Non-pigmented ciliary epithelial cell (primary cell): ENCODE measurements at places on chromosomes 4 and X.

- DNase-seq, result no peak
These were observed 36.0 kb downstream of the P2RY8 start for GRCh38 chrX:1500701-1501624.

GRCh38 chr4:84681486-84682274 is 98.8 kb downstream of the CDS1 start:
- peak; percentile 57 for DNase-seq

DNA sequence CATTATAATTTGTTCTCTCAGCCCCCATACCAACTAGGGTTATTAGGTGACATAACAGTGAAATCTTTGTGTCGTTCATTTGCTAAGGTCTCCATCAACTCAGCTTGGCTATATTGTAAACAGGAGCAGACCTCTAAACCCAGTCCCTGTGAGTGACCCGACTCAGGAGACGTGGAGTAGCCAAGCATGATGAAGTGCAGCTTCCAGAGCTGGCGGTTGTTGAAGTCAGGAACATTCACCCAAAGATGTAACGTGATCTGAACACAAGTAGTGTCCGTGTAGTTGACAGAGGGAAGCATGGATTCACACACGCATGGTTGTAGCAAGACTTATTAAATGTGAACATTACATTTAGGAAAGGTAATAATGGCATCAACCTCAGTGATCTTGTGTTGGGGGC is 102.3 kb downstream of the FAM193A start:
- DNase-seq, result no peak

DNA sequence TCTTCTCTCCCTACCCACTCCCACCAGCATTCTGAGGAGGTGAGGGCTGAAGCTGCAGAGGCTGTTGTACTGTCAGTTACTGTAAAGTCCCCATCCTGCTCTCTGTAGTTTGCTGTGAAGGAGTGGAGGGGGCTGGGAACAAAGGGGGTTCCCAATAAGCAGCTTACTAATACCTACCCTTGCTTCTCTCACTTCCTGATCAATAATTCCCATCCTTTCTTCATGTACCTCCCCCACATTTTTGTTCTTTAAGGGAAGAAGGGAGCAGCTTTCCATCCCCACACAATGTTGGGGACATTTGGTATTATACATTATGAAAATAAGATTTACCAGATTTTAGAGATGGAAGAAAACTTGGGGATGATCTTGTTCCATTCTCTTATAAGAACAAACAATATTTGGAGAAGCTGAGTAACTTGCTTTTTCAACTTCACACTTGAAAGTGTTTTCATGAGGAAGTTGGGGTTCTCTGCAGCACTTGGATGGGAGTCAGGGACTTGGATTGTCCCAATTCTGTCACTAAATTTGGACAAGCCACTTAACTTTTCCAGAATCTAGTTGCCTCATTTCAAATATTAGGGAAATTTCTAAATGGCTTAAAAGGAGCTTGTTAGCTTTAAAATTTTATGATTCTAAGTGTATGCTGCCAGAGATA is 5.4 kb downstream of the TBC1D1 start:
- DNase-seq, result no peak

DNA sequence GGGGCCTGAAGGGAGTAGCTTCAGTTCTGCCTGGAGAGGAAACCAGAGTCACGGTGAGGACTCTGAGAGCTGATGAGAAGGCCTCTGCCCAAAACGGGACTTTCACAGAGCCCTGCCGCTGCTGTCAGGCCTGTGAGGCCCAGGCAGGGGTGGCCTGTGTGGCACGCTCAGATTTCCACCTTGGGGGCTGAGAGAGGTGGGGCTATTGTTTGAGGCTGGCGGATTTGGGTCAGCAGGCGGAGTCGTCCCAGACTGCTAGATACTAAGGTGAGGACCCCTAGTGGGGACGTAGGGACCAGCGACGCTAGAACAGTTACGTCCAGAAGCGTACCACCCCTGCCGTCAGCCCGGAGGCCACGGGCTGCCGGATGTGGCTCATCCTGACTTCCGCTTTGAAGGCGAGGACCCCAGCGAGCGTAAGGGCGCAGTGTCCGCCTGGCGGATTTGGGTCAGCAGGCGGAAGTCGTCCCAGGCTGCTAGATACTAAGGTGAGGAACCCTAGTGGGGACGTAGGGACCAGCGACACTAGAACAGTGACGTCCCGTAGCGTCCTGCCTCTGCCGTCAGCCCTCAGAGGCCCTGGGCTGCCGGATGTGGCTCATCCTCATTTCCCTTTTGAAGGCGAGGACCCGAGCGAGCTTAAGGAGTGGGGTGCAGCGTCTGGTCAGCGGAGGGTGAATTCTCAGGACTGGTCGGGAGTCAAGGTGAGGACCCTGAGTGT is at the start of gene MAGEB1:
Gene MAGEB1 (plus strand): TSS at position 378 of the 721 bp plus-strand sequence. CDS start 3,348 bp downstream, outside the sequence.
- no peak for DNase-seq

DNA sequence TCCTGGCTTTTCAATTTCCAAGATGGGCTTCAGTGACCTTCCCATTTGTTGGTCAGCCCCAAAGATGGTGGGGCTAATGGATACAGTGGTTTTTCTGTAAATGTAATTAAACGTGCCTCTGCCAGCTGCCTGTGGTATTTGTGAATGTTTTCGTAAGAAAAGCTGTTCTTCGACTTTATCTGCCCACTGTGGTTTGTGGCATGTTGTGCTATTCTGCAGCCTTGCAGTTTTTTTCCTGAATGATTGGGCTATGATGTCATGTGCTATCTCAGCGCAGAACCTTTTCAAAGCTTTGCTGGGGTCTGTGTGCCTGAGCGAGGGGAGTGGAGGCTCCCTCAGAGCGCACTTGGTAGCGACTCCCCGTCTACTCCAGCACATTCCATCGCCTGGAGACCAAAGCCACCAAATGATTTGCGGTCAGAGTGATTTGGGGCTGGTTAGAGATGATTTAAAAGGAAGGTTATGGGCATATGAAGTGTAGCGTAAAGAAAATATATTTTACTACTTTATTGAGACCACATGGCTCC is 137.5 kb downstream of the PALLD start:
- DNase-seq, result peak; percentile 97

DNA sequence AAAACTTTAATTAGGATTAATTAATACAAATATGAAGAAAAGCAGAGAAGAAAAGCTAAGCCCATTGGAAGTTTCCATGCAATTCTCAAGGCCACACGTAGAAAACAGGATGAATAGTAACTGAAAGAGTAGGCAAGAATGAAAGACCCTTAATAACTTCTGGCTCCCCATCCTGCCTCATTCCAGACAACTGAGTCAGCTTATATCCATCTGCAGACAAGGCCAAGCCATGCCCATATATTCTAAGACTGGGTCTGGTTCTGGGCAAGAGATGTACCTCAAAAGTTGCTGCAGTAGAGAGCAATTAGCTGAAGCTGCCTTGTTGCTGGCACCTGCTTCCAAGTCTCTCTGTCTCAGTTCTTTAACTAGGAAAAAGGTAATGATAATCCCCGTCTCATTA is 244.1 kb downstream of the GPC3 start:
- DNase-seq, result no peak

GRCh38 chr4:84968925-84969324 is 2.4 kb upstream of the WDFY3 start:
- no peak for DNase-seq

DNA sequence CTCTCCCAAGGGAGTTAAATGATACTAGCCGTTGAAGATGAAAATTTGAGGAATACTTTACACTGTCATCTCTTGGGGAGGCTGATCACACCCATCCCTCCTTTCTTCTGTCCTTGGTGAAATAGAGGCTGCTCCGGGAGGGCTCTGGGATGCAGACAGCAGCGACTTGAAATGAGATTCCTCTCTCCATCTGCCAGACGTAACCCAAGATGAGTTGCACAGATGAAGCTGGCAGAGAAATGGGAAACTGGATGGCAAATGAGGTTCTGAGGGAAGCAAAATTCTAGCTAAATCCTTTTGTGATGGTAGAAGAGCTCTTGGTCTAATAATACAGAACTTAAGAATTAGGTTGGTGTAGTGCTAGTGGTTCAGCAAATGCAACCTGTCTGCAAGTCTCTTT is 201.4 kb downstream of the AASDH start:
- DNase-seq, result no peak

GRCh38 chrX:120137439-120137838 is 21.0 kb upstream of the RHOXF2 start:
- no peak for DNase-seq

DNA sequence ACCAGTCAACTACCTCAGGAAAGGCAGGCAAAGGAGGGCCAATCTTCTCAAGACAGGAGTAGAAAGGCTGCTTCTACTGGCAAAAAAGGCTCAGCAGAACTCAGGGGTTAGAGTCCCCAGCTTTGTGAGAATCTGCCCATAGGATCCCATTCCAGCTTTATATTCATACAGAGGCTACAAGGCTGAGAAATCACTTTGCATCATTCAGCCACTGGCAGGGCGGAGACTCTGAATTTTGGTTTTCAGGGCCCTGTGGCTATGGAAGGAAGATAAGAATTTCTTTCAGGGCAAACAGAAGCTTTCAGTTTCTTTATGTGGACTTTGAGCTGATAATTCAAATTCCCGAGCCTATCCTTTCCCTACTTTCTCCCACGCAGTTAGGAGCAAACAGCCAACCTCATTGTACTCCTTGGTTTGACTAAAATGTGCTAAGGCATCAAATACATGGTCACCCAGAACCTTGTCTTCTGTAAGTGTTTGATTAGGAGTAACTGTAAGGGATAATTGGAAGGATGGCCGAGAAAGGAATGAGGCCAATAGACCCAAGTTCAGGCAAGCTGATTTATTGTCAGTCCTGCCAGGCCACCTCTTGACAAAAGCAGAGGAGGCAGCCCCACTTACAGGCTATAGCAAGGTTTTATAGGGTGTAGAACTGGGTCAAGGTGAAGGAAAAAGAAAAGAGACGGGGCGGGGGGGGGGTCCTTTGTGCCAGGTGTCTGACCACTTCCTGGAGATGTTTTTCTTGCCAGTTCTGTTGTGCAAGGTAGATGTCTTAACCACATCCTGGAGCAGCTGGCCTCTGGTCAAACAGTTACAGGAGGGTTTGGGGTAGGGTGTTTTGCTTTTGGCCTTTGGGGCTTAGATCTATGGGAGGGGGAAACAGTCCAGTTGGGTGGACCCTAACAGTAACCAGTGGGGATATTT is 165.3 kb upstream of the PPP1R2C start:
- DNase-seq, result no peak

DNA sequence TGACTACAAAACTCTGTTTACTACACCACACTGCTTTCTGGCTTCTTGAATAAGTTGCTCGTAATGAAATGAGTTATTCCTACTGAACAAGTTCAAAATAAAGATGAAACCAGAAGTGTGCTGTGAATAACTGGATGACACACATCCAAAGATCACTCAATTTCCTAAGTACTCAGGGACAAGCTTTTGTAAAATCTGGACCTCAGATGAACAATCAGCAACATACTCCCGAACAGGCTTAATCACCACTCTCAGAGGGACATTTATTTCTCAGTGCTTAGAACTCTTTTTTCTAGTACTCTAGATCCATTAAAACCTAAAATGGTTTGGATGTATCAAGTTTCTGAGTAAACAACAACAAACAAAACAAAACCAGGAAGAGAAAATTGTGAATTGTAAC is 61.5 kb upstream of the EXOC1L start:
- DNase-seq, result no peak

GRCh38 chr4:25330905-25331808 is 18.6 kb downstream of the ZCCHC4 start:
- no peak for DNase-seq

- no peak for DNase-seq
These were observed 197.4 kb downstream of the PTTG2 start for GRCh38 chr4:38157592-38157991.

DNA sequence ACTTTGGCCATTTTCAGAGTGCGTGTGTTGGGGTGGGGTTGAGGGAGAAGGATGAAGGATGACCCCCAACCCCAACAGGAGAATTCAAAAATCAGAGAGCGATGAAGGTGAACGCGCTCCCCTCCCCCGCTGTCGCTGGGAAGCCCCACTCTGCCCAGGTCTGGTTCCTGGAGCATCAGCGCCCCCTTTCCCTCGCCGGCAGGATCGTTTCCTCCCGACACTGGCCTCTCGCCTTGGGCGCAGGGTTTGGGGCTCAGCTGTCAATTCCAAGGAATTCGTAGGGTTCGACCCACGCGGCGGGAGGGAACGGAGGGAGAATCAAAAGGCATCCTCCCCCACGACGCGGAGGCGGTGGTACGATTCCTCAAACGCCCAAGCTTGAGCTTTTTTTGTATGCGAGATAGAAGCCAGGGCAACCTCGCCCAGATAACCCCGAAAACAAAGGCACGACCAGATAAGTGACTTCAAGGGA is 1.0 kb upstream of the PDGFRA start:
- no peak for DNase-seq

GRCh38 chr4:62133101-62133897 is 933.2 kb downstream of the ADGRL3 start:
- DNase-seq, result no peak

DNA sequence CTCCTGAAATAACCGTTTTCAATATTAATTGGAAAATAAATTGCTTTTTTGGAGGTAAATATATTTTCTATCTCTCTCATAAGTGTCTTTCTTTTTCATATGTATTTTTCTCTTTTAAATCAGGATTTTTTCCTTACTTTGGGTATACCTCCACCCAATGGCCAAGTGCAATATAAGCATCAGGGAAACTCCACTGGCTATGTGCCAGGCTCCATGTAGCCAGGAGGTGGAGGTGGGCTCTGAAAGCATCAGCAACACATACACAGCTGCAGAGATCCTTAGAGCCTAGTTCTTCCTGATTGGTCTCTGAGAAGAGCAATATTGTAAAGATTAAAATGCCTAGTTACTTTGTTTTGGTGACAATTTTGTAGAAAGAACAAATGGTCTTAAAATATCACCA is 3.4 kb downstream of the GABRA2 start:
- no peak for DNase-seq

GRCh38 chr4:69760455-69760854 is at the start of gene SULT1B1:
Gene SULT1B1 (minus strand): TSS chr4:69760620. CDS start chr4:69755217, 5,403 bp downstream.
- DNase-seq, result peak; percentile 46

- DNase-seq, result no peak
These were observed 398.7 kb upstream of the PPP1R2C start for GRCh38 chrX:43176686-43177085.

DNA sequence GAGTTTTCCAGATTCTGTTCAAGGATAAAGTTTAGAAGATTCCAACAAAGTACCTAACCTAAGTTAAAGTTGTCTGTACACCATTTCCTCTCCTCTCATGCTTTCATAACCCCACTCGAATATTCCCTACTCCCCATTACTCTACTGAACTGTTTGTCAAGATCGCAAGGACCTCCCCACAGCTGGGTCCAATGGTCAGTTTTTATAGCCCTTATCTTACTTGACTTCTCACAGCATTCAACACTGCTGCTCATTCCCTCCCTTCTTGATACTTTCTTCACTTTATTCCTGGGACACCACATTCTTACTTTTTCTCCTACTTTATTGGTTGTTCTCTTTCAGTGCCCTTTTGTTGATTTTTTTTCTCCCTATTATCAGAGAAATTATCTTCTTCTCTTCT is 30.9 kb downstream of the QDPR start:
- DNase-seq, result no peak

DNA sequence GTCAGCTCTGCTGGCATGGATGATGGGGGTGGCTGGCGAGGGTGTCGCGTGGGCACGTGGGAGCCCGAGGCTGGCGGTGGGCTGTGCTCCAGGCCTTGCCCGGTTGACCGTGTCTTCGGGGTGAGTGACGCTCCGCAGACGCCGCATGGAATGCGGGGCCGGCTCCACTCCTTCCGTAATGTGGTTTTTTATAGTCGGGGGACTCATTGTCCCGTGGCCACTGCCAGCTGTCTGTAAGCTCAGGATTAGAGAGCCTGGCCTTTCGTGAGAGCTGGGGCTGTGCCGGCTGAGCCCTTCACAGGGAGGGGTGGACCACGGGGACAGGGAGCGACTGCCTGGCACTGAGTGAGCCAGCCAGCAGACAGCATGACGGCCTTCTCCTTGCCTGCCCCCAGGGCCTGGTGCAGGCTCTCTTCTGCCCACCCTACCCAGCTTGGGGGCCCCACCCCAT is 20.4 kb downstream of the DOK7 start:
- DNase-seq, result no peak

GRCh38 chrX:41667631-41668030 is 21.1 kb upstream of the GPR34 start:
- DNase-seq, result no peak
